ENCODE measurements at places on chromosomes 13 and 19.

DNA sequence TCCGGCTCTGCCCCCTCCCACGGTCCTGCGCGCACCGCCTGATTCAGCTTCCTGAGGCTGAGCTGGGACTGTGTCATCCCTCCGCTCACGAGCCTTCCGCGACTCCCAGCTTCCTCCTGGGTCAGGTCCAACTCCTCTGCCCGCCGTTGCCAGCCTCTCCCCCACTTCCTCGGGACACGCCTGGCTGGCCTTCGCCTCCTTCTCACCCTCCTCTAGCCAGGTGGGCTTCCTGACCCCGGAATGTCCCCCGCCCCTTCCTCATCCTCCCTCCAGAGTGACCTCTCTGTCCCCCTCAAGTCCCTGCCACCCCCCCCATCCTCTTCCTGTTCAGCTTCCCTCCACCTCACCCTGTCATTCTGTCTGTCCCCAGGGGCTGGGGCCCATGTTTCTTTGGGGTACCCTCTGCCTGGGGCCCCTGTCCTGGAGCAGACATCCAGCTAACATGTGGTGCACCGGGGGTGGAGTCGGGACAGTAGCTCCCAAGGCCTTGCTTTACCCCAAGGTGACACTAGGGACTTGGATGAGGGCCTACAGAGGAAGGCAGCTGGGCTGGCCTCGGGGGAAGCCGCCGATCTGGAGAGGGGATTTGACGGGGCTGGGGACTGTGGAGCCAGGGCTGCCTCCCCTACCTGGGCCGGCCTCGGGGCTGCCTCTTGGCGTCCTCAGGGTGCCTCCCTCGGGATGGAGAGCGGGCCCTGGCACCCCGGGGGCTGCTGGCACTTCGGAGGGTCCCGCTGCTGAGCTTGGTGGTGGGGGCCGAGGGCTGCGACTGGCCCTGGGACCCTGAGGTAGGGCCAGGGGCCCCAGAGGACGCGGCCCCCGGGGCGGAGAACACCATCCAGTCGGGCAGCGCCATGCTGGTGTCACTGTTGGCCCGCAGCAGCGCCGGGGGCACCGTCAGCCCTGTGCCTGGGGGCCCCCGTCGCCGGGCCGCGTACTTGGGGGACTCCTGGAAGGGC lies 16.5 kb downstream of the SHANK1 start:
- no peak for DNase-seq

- DNase-seq = no peak
Measured at GRCh38 chr13:60689571-60689970, 292.6 kb downstream of the TDRD3 start.

DNA sequence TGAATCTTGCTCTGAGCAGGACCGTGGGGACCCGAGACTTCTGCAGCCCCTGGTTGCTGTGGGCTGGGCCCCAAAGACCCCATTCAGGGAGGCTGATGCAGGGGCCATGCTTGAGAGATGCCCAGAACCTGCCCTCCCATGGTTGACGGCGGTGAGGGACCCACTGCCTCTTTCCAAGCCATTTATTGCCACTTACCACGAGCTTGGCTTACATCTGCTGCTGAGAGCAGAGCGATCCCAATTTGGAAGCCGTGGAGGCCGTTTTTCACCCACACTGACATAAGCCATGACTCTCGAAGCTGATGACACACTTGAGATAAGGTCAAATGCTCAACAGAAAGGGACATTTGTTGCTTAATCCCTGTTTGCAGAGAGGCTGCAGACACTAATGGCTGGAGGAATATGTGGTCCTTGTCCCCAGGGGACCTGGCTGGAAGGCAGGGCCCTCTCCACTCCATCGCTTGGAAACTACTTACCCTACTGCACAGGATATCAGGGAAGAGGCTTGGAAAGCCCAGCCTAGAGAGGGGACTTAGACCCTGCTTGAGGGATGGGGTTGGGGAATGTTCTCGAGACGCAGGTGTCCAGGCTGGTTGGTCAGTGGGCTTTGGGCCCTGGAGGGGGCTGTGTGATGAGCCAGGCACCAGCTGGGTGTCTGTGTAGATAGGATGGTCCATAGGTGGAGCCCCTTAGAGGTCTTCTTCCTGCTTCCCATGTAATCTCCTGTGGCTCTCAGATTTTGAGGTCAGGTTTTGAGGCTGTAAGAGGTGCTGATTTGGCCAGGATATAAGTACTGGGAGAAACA lies 15.3 kb downstream of the ZNF536 start:
- DNase-seq = peak; percentile 28

DNA sequence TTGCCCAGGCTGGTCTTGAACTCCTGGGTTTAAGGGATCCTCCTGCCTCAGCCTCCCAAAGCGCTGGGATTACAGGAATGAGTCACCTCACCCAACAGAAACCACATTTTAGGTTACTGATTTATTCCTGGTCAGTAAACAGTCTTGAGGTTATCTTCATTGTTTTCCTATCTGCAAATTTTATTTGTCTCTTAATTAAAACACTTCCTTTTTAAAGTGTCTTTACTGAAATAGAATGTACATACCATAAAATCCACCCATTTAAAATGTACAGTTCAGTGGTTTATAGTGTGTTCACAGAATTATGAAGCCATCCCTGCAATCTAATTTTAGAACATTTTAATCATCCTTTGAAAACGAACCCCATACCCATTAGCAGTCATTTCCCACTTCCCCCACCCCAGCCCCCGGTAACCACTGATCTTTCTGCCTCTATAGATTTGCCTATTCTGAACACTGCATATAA lies 63.0 kb downstream of the MAP4K1 start:
- no peak for DNase-seq

DNA sequence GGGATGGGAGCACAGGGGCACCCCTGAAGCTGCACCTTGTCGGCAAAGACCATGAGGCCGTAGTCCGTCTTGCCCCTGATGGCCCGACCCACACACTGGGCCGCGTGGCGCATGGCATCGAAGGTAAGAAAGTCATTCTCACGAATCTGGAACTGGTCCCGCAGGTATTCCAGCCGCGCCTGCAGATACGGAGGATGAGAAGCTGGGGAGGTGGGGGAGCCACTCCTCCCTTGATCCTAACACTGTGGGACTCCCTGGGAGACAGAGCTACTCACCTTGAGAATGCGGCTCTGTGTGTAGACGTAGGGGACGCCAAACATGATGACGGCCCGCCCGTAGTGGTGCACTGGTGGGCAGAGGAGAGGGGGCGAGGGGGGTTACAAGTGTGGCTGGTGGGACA lies 11.9 kb downstream of the KLC3 start:
- no peak for DNase-seq

DNA sequence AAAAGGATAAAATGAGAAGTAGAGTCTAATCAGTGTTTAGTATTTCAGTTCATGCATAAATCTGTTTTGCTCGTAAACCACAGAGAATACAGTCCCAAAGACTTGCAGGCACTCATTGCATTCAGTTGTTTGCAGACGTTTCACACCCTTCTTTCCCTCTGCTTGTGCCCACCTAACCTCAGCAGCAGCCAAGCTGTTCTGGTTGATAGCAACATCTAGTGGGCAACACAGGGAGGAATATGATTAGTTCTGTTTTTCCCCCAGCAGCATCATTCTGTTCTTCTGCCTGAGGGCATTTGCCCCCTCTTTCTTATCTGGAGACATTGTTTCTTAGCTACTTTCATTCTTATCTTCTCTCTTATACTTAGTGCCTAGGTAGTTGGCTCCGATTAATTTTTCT lies 135.6 kb downstream of the PAN3 start:
- DNase-seq = no peak

- DNase-seq = no peak
Measured at GRCh38 chr13:97246596-97247158, 24.5 kb downstream of the MBNL2 start.

DNA sequence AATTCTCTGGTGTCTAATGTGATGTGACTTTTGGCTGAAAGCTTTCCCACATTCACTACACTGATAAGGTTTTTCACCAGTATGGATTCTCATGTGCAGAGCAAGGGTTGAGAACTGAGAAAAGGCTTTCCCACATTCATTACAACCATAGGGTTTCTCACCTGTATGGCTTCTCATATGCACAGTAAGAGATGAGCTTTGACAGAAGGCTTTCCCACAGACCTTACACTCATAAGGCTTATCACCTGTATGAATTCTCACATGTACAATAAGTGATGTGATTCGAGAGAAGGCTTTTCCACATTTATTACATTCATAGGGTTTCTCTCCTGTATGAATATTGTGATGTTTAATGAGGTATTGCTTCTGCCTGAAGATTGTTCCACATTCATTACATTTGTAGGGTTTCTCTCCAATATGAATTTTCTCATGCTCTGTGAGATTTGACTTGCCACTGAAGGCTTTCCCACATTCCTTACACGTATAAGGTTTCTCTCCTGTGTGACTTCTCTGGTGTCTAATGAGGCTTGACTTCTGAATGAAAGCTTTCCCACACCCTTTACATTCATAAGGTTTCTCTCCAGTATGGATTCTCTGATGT lies 14.0 kb downstream of the ZNF260 start:
- no peak for DNase-seq

DNA sequence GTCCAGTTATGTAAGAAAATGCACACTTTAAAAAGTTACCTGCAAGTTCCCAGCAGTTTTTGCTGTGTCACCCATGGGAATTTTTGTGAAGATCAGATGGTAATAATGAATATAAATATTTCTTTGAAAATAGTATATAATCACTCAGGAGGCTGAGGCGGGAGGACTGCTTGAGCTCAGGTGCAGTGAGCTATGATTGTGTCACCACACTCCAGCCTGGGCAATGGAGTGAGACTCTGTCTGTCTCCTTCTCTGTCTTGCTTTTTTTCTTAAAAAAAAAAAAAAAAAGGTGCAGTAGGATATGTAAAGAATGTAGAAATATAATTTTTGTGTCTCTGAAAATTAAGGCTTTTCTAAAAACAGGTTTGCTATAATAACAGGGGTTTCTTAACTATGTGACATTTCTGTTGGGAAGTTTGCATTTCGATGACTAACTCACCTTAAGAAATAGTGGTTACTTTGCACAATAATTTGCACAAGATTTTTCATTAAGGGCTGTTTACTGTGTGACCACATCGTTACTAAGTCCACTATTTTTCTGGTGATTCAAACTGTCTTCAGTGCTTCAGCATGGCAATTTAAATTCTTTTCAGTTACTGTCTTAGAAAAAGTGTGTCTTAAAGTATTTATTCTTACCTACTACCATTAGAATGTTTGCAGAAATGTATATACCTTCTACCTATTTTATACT lies 37.3 kb downstream of the DNAJC3 start:
- no peak for DNase-seq

All from ecto neural progenitor cell (in vitro differentiated cells).